ENCODE measurements at places on chromosomes 4 and X. TPM values are rescaled to one million over a fixed set of nuclear protein-coding genes. Genes with fewer than 3 reads are reported as not detected.
A peak's percentile ranks its signal among the peaks of the same experiment; 100 is the strongest.

GRCh38 chr4:170497689-170498088, 407.9 kb upstream of the AADAT start:
- peak; percentile 35 for DNase-seq

- no peak for DNase-seq
These were observed 9.7 kb downstream of the SMIM10 start for GRCh38 chrX:135000516-135000915.

DNA sequence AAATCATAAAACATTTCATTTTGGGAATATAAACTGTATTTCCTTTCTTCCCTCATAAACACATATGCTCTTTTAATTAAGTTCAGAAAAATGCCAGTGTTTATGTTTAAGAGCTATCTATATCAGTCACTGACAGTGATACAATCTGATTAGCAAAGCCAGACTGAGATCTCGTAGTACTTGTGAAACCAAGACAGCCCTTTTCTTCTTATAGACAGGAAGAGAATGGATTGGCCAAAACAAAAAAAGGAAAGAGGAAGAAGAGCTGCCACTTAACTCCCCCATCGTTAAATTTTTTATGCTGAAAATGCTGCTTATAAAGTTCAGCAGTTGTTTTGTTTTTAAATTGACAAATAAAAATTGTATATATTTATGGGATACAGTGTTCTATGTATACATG, 87.4 kb downstream of the PLAC1 start:
- DNase-seq: no peak

IL1RAPL1 gene
- polyA plus RNA-seq: 0.68 TPM

DNA sequence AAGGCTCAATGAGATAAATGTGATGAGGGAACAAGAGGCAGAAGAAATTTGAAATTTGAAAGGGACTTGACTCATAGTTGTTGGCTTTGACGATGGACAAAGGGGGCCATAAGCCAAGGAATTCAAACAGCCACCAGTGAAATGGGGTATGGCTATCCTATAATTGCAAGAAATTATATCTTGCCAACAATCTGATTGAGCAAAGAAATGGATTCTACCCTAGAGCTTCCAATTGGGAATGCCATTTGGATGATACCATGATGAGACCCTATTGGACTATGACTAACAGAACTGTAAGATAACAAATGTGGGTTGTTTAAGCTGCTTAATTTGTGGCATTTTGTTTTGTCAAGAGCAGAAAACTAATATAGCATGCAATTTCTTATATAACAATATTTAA, 270.1 kb upstream of the ARSJ start:
- no peak for DNase-seq

- peak; percentile 3 for DNase-seq
These were observed 276.5 kb downstream of the PPP4R3C start for GRCh38 chrX:27186671-27187070.

IL9R gene
- polyA plus RNA-seq: not detected

- peak; percentile 83 for DNase-seq
These were observed 102.5 kb upstream of the GALNTL6 start for GRCh38 chr4:171710743-171711142.

SPANXA1 gene
- polyA plus RNA-seq: not detected

DNA sequence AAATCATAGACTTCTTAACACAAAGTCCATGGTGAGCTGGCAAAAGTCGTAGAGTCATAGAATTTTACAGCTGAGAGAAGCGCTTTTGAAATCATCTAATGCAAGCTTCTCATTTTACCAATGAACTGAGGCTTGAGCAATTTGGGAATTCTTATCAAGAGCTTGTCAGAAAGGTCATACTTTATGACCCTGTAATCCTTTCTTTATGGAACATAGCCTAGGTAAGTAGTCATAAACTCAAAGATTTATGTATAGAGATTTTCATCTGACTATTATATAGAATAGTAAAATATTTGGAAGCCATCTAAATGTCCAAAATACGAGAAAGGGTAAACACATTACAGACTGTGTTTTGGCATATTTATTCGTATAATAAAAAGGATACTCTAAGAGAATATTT, 563.5 kb downstream of the PCDH7 start:
- DNase-seq: no peak

DNA sequence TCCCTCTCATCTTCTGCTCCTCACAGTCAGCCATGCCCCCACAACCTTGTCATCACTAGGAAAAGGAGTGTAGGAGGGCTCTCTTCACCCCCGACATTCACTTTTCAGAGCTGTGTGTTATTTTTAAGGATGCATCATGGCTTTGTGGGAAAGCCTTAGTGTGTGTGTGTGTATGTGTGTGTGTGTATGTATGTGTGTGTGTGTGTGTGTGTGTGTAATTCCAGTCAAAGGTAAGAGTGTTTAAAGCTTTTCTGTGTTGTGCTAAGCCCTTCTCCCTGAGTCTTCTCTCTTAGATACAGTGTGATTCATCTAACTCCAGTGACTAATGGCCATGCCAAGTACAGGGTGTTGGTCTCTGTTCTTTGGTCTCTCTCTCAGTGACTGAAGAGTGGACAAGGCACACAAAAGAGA, 76.6 kb downstream of the CHIC2 start:
- DNase-seq: no peak

- no peak for DNase-seq
These were observed 22.6 kb upstream of the PHF8 start for GRCh38 chrX:54066841-54067240.

BEX5 gene
- polyA plus RNA-seq: 30.0 TPM

DRP2 gene
- polyA plus RNA-seq: 0.92 TPM

DNA sequence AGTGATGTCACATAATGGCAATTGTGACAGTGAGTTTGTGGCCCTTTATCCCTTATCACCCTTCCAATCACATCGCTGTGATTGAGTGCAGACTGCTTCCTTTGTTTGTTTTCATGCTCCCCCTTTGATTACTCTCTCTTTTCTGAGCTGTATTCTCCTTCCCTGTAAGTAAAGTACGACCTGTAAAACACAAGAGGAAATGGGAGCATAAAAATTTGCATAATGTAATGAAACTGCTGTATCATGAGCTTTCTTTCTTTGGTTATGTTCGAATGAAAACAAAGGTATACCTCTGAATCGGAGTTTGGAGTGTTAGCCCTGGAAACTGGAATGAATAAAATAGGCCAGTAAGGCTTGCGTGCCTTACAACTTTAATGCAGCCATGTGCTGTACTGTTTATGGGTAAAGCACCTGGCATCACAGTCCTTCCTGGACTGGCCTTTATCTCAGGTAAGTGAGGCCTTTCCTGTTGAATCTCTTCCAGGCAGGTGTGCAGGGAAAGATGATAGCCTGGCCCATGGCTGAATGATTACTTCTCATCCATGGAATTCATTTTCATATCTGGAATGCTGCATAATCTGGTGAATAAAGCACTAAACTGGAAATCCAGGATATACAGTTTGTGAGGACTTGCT, 26.6 kb upstream of the HS3ST1 start:
- no peak for DNase-seq

GRCh38 chrX:119655125-119655524, 37.8 kb downstream of the SEPTIN6 start:
- no peak for DNase-seq

GUCY1A1 gene
- 2.6 TPM for polyA plus RNA-seq

GRIA2 gene
- 4.2 TPM for polyA plus RNA-seq

AREG gene
- not detected for polyA plus RNA-seq

DNA sequence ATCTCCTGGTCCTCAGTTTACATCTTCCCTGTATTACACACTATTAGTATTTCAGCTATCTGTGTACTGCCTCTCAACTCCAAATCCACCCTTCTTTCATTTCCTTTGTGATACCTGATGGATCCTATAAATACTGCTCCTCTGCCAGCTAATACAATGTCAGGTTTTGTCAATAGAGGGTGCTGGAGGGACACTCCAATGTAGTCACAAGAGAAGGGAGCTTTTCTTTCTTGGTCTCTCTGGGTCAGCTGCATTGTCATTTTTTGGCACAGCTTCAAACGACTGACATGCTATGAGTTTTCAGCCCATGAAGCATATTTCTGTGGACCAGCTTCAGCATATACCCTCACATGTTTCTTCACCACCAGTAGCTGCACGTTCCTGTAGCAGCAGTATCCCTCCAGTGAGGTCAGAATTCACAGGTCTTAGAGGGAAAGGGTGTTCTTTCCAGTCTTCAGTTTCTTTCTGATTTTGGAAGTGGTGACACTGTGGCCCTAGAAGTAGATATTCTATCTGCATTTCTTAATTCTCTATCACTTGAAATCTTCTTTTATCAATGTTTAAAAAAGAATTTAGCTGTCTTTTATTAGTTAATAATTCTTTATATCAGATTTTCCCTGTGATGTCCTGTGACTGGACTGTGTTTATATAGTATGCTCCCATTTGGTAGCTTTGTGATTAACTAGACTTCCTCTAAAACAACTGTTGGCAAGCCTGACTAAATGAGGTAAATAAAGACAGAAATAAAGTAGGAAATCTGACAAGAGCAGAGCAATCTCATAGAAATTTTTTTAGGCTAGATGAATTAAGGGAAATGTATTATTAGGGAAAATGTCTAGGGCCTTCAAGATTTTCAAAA, 60.6 kb downstream of the GABRA2 start:
- peak; percentile 35 for DNase-seq

DNA sequence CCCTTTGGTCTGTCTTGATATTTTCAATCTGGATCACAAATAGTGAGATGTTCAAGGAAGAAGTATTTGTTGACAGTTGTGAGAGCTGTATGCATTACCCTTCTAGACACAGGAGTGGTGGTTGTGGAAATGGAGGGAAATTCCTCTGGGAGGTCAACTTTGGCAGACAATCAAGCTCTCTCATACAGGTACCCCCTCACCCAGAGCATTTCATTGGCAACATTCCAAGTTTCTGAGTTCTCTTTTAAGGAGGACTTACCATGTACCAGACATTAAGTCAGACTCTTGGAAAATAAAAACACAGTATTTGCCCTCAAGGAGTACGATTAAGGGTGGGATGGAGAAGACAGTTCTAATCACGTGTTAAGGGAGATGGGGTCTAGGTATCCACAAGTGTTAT, 45.3 kb downstream of the KLHL15 start:
- DNase-seq: no peak

GRCh38 chr4:184349283-184350039, 124.9 kb downstream of the IRF2 start:
- DNase-seq: no peak

DNA sequence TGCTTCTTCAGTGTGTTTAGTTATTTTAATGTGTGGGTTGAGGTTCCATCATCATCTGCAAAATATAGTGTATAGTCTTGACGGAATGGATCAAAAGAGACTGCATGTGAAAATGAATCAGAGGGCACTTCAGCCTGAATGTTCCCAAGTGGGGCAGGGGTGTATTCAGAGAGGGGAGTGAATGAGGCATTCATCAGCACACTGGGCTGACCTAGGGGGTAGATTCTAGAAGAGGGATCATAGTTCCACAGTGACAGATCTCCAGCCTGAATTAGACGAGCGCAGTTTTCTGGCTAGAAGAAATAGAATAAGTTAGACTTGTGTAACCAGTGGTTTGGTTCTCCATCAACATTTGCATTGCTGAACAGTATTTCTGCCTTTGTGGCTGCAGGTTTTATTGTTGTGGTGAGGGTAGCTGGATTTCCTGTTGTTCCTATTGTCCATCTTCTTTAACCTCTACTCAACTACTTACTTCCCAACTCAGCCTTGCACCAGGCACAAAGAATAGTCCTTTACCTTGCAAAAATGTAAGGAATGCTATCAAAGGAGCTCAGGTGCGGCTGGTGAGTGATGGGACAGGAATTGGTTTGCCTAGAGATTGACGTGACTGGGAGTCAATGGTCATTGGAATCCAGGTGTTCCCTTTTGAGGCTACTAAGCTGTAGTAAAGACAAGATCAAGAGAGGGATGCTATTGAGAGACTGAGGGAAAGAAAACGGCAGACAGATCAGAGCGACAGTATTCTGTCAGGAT, 50.9 kb downstream of the NAP1L5 start:
- DNase-seq: no peak

FAM47A gene
- polyA plus RNA-seq: not detected

DNA sequence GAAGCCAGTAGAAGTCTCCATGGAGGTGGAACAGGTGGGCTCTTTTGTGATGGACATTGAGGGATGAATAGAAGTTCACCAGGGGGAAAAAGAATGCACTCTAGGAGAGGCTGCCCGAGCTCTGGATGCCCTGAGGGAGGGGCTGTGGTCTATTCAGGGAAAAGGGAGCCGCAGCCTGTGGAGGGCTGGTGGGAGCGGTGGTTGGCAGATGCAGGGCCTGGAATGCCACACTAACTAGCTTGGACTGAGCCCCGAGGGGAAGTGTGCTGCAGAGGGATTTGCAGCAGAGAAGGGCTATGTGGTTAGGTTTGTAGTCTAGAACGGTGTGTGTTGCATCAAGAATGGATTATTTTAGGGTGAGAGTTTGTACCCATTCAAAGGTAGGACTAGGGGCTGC, 29.5 kb upstream of the PSAPL1 start:
- no peak for DNase-seq

DNA sequence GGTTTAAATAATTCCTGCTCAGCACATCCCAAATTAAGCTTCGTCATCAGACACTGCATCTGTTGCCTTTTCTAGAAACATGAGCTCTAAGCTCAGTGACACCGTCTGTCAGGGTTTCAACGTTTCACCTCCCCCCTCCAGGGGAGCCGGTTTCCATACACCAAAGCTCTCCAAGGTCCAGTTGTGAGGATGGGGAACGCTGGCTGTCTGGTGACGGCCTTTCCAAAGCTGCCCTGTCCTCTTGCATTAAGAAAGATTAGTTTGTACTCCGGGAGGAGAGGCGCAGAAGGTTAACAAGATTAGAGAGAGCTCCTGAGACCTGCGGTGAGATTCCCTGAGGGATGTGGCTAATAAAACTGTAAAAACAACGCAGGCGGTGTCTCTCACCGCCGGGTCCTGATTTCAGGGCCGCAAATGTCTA, 43.2 kb downstream of the ASMT start:
- no peak for DNase-seq

TRPC3 gene
- polyA plus RNA-seq: 0.22 TPM

DNA sequence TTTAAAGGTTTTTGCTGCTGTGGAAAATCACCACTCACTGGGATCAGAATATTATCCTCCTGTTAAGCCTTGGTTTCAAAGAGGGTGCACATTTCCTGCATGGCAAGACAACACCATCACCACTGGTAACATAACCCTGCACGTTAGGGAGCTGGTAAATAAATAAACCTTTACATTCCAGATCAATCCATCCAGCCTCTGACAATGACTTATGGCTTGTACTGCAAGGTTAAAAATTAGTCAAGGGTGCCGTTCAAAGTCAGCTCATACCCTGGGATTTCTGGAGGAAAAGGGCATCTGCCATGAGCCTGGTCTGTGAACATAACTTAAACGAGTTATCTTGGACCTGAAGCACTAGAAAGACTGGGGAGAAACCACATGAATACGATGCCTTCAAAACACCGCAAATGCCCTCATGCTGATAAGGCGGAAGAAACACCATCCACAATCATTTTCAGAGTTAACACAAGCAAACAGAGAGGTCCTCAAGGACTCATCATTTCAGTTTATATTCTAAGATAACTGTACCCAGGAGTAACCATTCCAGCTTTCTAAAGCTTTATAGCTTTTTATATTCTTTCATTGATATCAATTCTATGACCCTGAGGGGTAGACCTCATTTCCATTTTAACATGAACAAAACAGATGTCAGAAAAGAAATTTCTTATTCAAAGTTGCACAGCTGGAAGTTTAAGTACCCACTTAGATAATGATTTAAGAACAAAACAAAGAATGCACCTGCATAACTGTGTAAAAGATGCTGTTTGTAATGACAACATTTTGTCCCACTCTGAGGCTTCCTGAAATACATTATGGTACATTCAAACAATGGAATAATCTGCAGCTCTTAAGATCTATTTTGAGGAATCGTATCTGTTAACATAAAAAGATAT, 103.1 kb downstream of the NPNT start:
- peak; percentile 3 for DNase-seq
